ENCODE measurements at places on chromosomes 4 and X. TPM values are rescaled to one million over a fixed set of nuclear protein-coding genes. Genes with fewer than 3 reads are reported as not detected.

The ACSL1 gene
- 38.3 TPM for total RNA-seq

- no peak for DNase-seq
Measured at GRCh38 chrX:121050781-121051180, 3.4 kb downstream of the GLUD2 start.

GRCh38 chrX:45208121-45208856 lies 7.6 kb upstream of the DIPK2B start:
- no peak for DNase-seq

The MAOB gene
- not detected for total RNA-seq

The NEIL3 gene
- 15.5 TPM for total RNA-seq

GRCh38 chr4:94359221-94359620 lies 16.6 kb upstream of the HPGDS start:
- DNase-seq: no peak

DNA sequence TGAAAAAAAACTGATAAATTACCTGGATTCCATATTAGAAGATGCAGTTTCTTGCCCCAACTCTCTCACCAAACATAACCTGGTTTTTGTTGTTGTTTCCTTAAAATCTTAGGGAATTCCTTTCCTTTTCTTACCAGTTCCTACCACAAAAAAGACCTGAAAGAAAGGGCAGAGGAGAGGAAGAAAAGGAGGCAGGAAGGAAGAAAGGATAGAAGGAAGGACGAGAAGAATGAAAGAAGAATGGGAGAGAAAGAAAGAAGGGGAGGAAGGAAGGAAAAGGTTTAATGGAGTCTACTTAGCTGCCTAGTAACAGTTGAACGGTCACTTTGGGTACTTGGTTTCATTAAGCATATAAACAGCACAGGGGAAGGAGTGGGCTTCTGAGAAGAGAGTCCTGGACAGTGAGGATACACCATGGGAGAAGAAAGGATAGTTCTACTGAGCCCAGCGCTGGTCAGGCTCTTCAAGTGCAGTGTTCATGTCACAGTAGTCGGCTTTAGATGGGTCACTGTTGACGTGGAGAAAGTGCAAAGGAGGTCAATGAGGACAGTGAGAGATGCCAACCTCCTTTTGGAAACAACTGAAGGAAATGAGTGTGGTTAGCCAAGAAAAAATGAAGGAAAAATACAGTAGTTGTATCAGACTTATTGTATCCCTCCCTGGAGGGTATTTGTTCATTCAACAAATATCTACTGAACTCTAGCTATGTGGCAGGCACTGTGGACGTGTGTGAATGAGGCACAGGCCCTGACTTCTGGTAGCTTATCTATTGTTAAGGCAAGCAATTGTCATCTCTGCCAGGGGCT lies 1.1 kb upstream of the CHIC2 start:
- DNase-seq: no peak

The ZCCHC18 gene
- total RNA-seq: 0.69 TPM

DNA sequence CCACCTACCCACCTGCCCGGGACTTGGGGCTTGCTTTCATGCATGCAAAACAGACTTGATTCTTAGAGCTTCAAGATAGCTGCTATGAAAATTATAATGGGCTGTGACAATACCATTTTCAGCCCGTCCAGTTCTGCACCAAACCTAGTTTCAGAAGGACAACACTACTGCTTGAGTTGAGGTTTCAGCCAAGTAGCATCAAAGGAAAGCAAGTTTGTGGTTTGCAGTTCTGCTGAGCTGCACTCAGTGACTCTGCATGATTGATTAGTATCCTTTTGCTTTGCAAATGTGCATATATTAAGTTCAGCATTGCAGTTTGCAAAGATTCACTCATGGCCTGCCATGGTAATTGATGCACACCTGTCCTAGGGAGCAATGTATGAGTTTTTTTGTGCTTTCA lies 442.7 kb downstream of the RPA4 start:
- no peak for DNase-seq

The PPBP gene
- not detected for total RNA-seq

- DNase-seq: no peak
Measured at GRCh38 chr4:121326597-121326996, 54.2 kb downstream of the QRFPR start.

- no peak for DNase-seq
Measured at GRCh38 chr4:40662962-40663604, 33.4 kb upstream of the RBM47 start.

The IQCM gene
- total RNA-seq: not detected

GRCh38 chr4:3212391-3213105 lies 36.4 kb upstream of the MSANTD1 start:
- no peak for DNase-seq

DNA sequence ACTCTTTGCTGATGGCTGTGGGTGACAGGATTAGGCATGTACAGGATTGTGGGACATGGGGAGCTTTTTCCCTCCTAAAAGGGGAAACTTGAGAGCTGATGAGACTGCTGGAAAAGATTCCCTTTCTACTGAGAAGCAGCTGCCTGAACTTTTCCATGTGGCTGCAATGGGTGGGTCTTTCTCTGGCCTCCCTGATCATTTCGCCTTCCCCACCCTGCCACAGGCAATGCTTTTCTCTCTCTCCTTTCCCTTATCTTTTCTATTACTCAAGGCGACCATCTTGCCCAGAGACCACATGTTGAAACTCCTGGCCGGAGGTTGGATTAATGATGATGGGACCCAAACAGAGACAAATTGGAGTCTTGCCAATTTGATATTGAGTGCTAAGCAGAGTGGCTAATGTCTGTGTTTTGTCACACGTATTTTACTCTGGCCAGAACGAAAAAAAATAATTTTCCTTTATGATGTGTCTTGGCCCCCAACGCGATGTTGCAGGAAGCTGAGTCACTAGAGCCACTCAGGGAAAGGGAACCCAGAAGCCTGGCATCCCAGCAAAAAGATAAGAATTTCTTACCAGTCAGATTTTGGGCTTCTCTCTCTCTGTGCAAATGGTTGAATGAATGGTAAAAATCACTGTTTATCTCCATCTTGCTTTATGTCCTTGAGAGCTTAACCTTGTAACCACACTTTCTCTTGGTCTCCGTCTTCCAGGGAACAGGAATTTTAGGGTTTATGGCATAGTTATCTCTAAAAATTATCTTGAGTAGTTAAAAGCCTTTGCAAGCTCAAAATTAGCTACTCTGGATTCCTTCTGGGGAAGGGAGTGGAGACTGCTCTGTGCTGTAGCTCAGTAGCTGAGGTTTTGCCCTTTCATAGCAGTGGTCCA lies 19.4 kb upstream of the ATP8A1 start:
- DNase-seq: no peak

The RBM46 gene
- not detected for total RNA-seq
